ENCODE measurements at places on chromosomes 5 and 9. TPM values are rescaled to one million over a fixed set of nuclear protein-coding genes. Genes with fewer than 3 reads are reported as not detected.

FAM151B gene
- 1.2 TPM for total RNA-seq

- DNase-seq: peak; percentile 19
Observed at GRCh38 chr5:33997331-33997983, 10.4 kb downstream of the AMACR start.

DNA sequence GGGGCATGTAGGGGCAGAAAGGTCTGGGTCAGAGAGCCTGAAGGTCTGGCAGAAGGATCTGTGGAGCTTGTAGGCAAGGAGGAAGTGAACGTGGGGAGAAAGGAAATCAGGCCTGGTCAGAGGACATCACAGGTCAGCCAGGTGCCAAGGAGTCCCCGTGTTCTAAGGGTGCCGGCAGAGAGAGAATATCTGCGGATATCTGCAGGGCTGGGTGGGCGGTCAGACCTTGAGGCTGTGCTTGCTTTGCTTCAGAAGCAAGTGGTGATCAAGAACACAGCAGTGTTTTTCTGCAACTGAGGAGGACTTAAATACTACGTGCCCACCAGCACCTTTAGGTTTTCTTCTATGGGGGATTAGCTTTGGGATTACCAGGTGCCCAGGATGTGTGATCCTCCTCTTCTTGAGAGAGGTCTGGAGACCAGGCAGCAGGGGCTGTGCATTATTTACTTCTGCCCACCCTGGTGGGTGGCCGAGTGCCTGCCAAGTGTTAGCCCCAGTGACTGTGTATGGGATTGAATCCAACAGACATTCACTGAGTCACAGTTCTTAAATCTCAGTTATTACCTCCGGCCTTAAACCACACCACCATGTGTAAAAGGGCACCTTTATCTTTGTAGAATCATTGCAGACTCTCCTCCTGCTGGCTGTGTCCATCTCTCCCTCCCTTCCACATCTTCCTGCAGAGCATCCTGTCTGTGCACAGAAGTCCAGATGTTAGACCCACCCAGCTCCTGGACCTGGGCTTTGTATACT, 12.5 kb upstream of the SHB start:
- DNase-seq: no peak

DNA sequence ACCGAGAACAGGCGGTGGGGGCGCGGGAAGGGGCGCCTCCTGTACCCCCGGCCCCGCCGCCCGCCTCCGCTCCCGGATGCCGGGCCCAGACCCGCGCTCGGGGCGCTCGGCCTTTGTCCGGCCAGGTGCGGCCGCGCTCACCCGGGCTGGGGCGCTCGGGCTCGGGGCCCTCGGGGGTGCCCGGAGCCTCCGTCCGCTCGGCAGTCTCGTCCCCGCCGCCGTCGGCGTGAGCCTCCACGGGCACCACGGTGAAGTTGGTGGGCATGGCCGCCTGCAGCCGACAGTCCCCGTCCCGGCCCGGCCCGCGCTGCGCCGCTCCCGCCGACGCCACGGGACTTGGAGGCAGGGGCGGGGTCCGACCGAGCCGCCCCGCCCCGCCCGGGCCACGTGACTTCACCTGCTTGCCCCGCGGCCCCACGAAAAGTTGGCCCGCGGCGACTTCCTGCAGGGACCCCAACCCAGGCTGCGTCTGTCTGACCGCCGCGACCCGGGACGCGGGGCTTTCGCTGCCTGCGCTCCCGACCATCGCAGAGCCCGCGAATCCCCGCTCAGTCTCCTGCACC, at the start of gene SLC12A7:
Gene SLC12A7, minus strand, starts transcription at position 337 of the 563 bp plus-strand sequence. Its CDS starts 72 bp downstream, at position 265.
- DNase-seq: no peak

DNA sequence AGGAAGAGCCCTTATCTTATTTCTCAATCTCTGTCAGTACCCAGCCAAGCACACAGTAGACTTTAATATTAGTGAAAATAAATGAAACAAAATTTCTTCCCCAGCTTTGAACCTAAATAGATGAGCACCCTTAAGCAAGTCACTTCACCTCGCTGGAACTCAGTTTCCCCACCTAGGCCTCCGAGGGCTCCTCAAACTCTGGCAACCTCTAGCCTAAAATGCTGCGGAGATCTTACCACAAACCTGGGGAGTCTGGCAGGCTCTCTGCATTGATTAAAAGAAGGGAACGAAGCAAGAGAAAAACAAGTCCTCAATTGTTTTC, 326 bp downstream of the RIGI start:
- no peak for DNase-seq

DNA sequence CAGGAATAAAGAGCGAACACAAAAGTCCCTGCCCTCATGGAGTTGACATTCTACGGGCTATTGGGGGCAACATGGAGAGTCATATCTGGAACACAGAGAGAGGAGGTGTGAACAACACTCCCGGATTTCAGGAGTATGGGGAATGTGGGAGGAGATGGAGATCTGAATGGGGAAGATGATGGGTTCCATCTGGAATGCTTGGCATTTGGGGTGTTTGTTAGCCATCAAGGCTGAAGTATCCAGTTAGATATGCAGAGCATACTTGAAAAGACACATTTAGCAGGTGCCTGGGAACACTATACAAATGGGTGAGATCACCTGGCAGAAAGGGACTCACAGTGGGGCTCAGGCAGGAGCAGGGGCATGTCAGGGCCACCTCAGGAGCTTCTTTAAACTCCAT, 61.1 kb downstream of the EGFLAM start:
- DNase-seq: no peak

Measured in HCT116 (cell line).